ENCODE measurements at places on chromosomes 2 and 18.

GRCh38 chr2:129609224-129609623 is 370.2 kb upstream of the RAB6C start:
- no peak for DNase-seq

DNA sequence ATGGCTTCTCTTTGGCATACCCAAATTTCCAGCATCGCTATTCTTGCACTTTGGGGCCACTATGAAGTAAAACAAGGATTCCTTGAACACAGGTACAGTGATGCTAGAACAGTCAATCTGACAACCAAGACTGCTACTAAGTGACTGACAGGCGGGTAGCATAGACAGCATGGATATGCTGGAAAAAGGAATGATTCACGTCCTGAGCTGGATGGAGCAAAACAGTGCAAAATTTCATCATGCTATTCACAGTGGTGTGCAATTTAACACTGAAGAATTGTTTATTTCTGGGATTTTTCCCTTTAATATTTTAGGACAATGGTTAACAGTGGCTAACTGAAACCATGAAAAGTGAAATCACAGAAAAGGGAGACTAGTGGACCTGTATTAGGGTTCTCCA is 1511.2 kb upstream of the ZEB2 start:
- DNase-seq, result no peak

DNA sequence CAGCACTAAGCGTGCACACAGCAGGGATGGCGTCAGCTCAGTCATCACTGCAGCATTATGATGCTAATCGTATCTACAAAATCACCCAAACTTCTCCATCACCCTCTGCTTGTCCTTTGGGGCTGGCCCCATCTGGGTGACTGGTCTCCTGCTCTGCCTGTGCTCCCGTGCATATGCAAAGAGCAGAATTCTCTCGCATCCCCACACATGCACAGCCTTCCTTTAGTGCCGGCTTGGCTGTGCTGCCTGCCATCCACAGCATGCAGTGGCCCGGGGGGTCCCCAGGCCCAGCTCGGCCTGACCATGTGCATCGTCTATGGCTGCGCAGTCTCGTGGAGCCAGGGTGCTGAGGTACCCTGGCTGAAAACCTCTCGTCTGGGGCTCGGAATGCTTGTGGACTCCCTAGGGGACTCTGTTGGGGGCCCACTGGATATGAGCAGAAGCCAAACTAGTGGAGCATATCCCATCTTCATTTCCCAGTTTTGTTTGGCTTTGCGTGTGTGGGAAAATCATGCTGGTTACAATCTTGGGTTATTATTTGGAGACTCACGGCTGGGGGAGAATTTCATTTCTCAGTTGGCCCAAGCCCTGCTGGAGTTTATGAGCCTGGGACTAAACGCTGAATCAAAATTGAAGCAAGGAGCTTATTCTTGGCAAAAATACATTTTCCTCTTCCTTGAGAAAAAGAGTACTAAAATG is 70.9 kb upstream of the HS6ST1 start:
- DNase-seq, result no peak

DNA sequence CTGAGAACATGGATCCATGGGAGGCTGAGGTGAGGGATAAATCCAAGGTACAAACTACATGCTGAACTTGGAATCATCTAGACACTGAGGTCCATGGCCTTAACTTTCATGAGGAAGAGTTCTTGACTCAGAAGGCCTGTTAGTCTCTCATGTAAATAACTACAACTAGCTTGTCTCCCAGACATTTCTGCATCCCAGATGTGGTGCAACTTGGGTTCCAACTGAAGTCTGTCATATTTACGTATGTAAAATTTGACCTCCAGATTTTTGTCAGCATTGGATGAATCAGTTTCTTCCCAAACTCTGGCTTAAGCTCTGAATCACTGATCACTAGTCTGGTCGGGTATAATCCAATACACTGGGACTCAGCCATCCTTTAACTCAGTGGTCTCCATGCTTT is 306.9 kb downstream of the PDE11A start:
- no peak for DNase-seq

DNA sequence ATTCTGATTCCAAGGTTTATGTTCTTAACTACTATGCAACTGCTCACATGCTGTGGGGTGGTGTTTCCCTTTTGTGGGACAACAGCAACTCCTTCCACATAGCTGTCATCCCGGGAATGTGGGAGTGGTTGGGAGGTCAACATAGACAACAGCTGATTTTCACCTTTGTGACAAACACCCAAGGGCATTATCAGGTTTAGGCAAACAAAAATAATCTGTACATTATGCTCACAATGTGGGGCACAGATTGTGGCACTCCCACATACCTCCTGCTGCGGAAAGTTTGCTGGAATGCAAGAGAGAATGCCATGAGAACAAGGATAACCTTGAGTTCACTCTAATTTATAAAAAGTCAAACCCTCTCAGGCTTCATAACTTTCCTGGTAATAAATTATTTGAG is 582.6 kb downstream of the CNTNAP5 start:
- DNase-seq, result no peak

- DNase-seq, result no peak
Observed at GRCh38 chr2:127542231-127542630, 6.7 kb downstream of the MYO7B start.

- DNase-seq, result no peak
Observed at GRCh38 chr2:26352892-26353291, 6.3 kb upstream of the ADGRF3 start.

DNA sequence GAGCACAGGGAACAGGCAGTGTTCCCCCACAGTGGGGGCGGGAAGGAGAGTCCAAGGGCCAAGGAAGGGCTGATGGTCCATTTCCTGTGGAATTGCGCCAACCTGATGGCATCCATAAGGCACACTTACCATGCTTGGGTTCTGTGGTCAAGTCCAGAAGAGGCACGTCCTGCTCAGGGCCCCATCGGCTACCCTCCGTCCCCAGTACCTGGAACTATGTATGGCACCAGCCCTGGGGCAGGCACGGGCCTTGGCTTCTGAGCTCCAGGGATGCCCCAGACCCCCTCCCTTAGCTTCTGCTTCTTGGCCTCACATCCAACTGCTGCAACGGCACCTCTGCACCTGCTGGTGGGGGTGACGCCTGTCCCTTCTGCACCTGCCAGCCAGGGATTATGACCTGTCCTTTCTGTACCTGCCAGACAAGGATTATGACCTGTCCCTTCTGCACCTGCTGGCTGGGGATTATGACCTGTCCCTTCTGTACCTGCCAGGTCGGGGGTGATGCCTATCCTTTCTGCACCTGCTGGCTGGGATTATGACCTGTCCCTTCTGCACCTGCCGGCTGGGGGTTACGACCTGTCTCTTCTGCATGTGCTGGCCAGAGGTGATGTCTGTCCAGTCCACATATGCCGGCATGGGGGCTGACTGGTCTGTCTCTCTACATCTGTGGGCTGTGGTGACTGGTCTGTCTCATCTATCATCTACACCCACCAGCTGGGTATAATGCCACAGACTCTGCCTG is 45.4 kb upstream of the SNTG2 start:
- no peak for DNase-seq

DNA sequence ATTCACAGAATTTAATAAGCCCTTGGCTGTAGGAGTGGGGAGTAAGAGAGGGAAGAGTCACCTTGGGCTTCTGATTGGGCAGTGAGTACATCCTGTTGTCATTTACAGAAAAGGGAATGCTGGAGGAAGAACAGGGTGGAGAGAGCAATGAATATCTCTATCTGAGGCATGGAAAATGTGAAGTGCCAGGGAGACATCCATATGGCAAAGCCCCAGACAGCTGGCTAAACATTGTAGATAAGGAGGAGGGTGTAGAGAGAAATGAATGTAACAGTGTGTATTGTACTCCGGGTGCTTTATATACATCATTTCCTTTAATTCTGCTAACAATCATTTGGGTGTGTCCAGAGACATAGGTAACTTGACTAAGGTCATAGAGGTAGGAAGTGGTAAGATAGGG is 103.5 kb downstream of the UPP2 start:
- DNase-seq, result no peak

DNA sequence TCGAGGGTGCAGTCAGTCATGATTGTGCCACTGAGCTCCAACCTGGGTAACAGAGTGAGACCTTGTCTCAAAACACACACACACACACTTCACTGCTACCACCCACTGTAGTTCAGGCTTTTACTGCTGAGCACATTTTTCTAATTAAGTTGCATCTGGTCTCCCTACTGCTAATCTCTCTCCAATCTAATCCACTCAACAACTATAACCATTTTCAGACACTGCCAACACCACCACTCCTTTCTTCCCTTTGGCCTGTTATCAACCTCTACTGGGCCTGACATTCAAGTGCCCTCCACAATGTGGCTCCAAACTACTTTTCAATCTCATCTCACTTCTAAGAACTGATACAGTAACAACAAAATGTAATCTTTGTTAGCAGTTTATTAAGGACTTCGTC is 44.8 kb downstream of the RMP24 start:
- DNase-seq, result no peak

DNA sequence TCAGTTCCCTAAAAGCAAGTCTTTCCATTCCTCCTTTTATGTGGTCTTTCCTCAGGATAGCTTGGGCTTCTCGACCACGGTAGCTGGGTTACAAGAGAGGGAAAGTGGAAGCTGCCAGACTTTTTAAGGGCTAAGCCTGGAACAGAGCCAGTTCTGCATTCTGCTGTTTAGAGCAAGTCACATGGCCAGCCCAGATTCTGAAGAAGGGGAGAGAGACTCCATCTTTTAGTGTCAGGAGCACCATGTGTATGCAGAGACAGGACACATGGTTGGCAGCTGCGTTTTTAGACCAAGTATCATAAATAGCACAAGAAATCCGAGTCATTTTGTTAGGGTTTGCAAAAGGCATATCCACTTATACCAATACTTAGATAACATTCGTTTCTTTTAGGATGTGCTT is 4.7 kb downstream of the HMSD start:
- DNase-seq, result no peak

All from CMK (cell line).